ENCODE measurements at places on chromosomes 13 and 19.

DNA sequence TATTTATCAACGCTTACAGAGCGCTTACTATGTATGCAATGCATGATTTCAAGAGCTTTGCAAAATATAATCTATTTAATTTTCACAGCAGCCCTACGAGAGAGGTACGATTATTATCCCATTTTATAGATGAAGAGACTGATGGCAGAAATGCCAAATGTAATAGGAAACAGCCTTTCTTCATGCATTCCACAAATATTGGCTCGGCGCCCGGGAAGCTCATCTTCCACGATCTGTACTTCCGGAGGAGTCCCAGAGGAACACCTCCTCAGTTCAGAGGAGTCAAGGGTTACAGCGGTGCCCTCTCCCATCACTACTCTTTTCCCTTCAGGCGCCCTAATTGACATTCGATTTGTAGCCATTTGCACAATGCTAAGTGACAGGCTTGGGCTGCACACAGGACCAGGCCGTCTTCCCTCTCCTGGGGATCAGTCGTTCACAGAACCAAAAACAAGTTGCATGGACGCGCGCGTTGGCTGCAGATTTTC, 1.1 kb upstream of the ARHGAP35 start:
- no peak for DNase-seq

DNA sequence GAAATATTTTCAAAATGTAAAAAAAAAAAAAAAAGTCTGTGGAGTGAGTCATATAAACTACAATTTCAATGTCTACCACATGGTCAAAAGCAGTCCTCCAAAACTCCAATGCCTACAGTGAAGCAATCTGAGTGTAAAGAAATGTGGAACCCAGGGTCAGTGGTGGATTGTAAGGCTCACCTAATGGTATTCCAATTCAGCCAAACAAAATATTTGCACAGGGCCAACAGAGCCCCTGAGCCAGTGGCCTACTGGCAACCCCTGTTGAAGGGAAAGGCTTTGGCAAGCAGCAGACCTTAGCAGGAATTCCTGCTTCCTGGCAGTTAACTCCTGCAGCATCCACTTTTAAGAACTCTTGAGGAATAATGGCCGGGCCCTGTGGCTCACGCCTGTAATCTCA, 3.4 kb downstream of the DNMT1 start:
- peak; percentile 49 for DNase-seq

DNA sequence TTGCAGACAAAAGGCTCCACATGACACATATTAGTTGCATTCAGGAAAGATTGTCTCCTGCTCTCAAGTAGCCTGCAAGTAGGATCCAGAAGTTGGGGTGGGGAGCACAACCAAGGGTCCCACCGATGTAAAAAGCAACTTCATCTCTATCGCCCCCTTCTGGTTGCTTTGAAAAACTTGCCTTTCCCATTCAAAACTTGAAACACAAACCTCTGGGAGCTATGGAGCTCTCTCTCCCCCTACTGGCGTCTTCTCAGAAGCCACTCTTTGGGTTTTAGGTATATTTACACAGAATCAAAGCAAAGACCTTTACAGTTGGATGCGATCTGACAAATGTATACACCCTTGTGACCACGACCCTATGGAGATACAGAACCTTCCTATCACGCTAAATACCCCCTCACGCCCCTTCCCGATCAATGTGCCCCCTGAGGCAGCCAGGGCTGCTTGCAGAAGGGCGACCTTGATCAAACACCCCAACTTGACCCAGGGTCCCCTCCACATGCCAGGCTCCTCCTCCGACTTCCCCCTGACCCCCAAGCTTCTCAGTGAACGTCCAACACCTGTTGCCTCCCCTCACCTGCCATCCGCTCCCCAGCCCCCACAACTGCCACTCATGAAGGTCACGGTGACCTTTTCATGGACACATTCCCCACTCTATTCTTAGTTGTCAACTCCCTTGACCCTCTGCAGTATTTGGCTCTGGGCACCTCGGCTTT, 10.1 kb downstream of the NOSIP start:
- peak; percentile 88 for DNase-seq

DNA sequence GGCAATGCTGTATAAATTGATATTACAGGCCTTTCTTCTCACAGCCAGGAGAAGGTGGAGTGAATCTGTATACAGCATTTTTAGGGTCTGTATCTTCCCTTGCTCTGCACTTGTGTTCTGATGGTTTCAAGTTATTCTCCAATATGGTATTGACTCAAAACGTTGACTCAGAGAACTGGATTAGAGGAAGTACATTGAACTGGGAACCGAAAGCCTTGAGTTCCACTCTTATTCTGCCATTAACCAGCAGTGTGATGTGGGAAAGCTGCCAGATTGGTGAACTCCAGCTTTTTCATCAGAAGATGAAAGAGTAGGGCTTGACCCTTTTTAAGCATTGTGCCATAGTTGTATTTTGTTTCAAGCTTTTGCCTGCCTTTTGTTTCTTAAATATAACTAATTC, 167.7 kb downstream of the SPRY2 start:
- DNase-seq, result no peak

GRCh38 chr19:48777720-48778119, 22.4 kb downstream of the FGF21 start:
- DNase-seq, result no peak
